ENCODE measurements at places on chromosomes 7 and 10.

DNA sequence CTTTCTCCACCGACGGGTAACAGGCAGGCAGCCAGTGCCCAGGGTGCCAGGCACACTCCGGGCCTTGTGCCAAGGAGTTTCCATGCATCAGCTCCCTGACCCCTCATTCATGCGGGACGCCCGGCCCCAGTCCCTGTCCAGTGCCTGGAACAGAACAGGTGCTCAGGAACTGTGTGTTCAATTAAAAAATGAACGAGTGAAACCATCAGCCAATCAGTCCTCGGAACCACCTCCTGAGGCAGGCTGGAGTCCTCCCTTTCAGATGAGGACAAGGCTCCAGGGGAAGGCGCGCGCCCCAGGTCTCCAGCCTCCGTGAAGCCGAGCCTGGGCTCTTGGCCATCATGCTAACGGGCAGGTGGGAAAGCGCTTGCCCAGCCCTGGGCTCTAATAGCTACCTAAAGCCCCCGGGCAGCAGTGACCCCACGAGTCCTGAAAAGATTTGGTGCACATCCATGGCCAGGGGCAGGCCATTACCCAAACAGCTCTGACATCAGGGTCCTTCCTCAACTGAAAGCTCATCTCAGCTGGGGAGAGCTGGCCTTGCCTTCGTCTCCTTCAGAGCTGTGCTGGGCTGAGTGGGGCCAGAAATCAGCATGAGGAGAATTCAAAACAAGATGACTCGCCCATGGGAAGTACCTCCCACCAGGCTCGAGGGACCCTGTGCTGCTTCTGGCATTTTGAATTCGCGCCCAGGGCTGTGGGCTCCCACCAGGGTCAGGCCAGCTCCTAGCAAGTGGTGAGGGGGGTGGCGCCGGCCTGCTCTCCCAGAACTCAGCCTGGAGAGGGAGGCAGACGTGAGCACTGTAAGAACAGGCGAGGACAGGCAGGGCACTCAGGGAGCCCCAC is 200.5 kb downstream of the MAD1L1 start:
- DNase-seq: no peak

- DNase-seq: no peak
Measured at GRCh38 chr10:69398466-69398865, 18.3 kb downstream of the TACR2 start.

GRCh38 chr7:44846816-44847508 is 925 bp downstream of the H2AZ2 start:
- no peak for DNase-seq

DNA sequence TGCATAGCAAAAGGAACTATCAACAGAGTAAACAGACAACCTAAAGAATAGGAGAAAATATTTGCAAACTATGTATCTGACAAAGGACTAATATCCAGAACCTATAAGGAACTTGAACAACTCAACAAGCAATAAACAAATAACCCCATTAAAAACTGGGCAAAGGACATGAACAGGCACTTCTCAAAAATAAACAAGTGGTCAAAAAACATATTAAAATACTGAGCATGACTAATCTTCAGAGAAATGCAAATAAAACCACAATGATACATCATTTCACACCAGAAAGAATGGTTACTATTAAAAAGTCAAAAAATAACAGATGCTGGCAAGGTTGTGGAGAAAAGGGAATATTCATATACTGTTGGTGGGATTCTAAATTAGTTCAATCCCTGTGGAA is 17.1 kb downstream of the MAGI2 start:
- DNase-seq: no peak

DNA sequence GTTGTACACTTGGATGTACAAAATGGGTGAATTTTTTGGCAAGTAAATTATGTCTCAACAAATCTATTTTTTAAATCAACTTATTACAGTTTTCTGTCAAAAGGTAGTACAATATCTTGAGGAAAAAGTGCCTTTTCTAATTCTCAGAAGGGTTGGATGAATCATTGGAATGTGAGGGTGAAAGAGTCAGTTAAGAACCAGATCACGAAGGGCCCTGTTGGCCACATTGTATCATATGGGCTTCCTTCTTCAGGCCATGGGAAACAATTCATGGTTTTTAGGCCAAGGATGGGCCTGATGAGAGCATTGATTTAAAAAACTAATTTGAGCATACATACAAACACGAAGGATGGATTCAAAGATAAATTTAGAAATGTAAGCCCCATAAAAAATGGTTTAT is 503.7 kb downstream of the TNS3 start:
- no peak for DNase-seq

DNA sequence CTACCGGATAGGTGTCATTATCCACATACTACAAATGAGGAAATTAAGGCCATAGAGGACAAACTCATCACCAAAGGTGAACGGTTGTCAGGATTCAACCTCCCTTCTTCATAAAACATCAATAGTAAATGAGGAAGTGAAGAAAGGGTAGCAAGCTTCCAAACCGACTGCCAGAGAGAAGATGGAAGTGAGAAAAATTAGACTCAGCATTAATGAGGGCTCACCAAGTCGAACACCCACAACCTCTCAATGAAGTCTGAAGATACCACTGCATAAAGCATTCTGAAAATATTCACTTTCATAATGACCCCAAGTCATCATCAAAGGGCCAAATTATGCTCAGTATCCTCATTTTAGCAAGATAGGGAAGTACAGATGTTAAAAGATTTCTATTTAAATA is 29.6 kb downstream of the ABCB4 start:
- no peak for DNase-seq

DNA sequence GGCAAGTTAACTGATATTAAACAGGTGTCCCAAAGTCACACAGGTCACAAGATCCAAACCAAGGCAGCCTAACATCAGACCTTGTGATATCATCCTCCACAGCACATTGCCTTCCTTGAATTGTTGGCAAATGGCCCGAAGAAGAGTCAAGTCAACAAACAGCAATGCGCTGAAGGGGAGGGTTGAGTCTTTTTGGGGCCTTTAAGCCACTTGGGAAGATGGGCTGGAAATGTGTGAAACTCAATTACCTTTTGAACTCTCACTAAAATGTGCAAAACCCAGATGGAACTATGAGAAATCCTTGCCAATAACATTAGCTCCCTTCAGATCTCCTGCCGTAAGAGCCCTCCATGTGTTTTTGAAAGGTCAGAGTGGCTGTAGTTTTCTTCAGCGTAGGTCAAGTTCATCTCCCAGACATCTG is 47.9 kb upstream of the STK17A start:
- no peak for DNase-seq

DNA sequence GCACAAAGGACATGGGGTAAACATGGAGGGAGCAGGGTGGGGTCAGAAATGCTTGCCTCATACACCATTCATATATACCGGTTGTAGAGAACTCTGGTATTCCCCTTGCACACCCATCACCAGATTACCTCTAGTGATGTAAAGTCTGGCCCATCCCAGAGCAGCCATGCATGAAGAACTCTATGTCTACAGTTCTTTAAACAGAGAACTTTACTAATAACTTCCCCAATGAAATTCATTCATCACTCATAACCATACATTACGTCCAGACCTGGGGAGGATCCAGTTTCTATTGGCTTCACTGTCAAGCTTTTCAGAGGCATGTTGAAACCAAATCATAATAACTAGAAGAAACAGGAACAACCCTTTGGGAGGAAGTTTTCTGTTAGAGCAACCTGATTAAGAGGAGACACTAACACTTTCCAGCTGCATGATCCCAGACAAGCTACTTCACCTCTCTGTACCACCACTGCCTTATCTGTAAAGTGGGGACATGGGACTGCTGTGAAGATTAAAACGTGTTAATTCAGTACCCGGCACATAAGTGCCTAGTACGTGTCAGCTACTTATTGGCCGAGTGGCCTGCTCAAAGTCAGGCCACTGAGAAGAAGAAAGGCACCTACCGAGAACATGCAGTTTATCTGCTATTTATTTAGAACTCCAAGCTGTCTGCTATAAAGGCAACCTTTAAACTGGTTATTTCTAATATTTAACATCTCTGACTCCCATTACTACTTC is 59.7 kb downstream of the IGF2BP3 start:
- no peak for DNase-seq

GRCh38 chr10:129140921-129141885 is 325.8 kb upstream of the MGMT start:
- DNase-seq: no peak

GRCh38 chr10:131792011-131792651 is 108.7 kb upstream of the PPP2R2D start:
- no peak for DNase-seq

GRCh38 chr7:159177284-159177953 is 32.8 kb upstream of the VIPR2 start:
- no peak for DNase-seq

- DNase-seq: no peak
Measured at GRCh38 chr10:34135515-34135914, 679.6 kb downstream of the PARD3 start.

- DNase-seq: no peak
Measured at GRCh38 chr7:134505856-134506255, 21.5 kb upstream of the AKR1B10 start.

DNA sequence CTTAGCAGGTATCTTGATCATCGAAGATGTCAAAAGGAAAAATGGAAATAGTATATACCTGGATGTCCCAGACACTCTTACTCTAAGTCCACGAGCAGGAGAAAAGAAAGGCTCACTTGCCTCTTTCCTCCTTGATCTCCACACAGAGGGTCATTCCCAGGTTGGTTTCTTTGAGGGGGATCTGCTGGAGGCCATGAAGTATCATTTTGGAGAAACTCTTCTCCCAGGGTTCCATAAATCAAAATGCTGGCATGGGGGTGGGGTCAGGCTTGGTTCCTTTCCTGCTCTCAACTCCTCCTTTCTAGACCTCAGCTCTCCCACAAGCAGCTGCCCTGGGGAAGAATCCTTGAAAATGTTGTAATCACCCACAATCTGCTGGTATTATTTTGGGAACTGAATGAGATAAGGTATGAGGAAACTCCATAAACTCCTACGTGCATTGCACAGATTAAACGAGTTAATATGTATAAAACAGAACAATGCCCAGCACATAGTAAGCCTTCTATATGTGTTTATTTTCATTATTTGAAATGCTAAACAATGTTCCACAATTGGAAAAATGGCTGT is 54.4 kb downstream of the PRKCQ start:
- DNase-seq: no peak

GRCh38 chr10:122052701-122053100 is 63.7 kb downstream of the TACC2 start:
- DNase-seq: no peak

DNA sequence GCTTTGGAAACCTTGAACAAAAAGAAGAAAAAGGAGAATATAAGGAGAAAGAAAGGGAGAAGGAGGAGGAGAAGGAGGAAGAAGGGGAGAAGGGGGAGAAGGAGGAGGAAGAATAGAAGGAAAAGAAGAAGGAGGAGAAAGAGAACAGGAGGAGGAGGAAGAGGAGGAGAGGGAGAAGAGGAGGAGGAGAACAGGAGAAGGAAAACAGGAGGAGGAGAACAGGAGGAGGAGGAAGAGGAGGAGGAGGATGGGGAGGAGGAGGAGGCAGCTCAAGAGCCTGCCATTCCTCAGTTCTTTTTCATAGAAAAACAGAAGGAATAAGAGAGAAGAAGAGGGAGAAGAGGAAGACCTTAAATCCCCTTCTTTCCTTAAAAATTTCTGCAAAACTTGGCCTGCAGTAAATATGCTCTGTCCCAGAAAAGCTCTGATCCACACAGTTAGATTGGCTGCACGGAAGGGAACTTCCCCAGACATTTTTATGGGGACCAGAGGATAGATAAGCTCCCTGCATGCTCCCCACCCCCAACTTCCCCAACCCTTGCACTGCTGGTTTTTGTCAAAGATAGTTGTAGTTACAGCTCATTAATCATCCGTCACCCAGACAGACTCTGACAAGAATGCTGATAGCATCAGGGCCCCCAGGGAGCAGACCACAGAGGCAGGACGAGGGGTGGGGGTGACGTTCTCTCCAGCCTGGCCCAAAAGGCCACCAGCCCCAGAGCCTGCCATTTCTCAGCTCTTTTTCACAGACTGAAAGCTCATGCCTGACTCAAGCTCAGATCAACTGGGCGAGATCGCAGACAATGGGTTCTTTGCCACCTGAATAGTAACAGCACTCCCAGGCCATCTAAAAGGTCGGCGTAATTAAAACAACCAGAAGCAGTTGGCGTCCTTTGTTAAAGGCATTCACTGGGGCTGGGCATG is 34.5 kb upstream of the LYZL1 start:
- no peak for DNase-seq

- no peak for DNase-seq
Measured at GRCh38 chr10:119316729-119317097, 109.3 kb downstream of the GRK5 start.

DNA sequence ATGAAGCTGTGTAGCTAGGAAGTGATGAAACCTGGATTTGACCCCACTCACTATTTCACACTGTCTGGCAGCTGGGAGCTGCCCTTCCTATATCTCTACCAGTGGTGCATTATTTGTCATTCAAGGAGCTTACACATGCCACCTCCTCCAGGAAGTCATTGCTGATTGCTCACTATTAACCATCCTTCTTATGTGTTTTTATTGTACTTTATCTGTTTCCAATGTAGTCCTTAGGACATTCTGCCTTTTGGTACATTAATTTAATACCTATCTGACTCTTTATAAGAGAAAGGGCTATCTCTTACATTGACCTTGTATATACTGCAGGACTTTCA is 31.0 kb downstream of the HHEX start:
- no peak for DNase-seq

DNA sequence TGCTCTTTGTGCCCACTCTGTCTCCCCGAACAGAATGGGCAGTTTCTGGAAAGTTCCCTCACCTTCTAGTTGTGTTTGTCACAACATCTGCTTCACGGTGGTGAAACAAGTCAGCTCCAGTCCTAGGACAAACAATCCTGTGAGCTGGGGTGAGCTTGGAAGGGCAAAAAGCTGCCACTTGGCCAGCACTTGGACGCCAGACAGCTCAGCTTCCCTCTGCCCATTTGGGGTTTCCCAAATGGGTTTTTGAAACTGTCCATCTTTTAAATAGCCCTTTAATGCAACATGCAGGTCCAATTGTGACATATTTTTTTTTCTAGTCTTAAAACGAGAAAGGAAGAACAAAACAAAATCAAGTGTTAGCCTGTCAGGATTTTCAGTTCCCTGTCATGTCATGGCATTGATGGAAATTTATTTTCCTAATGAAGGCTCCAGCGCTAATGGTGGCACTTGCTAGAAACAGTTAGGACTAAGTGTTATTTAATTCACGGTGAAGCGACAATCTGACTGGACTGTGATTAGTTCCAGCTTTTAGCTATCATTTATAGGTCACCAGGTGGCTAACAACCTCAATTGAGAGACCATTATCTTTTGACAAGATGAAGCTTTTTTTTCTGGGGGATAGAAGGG is 181.7 kb downstream of the MYOF start:
- DNase-seq: no peak

GRCh38 chr7:94605031-94605430 is 50.9 kb downstream of the SGCE start:
- no peak for DNase-seq

Data from T-helper 9 cell (primary cell).